ENCODE measurements at places on chromosomes 4 and X. TPM values are rescaled to one million over a fixed set of nuclear protein-coding genes. Genes with fewer than 3 reads are reported as not detected.

The STIM2 gene
- total RNA-seq = 24.7 TPM

The RPA4 gene
- 4.6 TPM for total RNA-seq

The FAM241A gene
- 4.3 TPM for total RNA-seq

The BST1 gene
- 6.4 TPM for total RNA-seq

The SPACA5 gene
- total RNA-seq = not detected

The MAGEC2 gene
- total RNA-seq = not detected

The FATE1 gene
- total RNA-seq = not detected

The SPANXD gene
- total RNA-seq = not detected

The PLXNB3 gene
- total RNA-seq = 13.4 TPM

The NPY2R gene
- 4.4 TPM for total RNA-seq

- H3K27ac ChIP-seq = no peak overlapping the region
- H3K4me3 ChIP-seq = no peak overlapping the region
- no peaks in the 10 kb centered on the region for H3K36me3 ChIP-seq
- no peaks in the 10 kb centered on the region for H3K4me1 ChIP-seq
Observed at GRCh38 chr4:80126435-80126834, 53.4 kb upstream of the ANTXR2 start.

DNA sequence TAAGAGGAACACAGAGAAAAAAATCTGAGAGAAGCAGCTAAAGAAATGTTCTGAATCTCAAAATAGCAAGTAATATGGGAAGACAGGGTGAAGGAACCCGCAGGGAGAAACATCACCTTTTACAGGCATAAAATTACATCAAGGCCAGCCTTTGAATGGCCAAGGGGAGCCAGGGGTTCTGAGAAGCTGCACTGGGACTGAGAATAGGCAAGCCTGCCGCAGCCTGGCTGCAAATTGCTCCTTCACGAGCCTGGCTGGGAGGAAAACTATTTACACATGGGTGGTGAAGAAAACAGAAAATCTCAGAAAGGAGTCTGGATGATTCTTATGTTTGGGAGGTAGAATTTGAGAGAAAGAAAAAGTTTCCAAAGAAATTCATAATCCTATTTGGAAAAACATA lies 74.5 kb upstream of the QRFPR start:
- no peak overlapping the region for H3K27ac ChIP-seq
- no peaks in the 10 kb centered on the region for H3K36me3 ChIP-seq
- H3K27me3 ChIP-seq = no peaks in the 10 kb centered on the region
- no peak overlapping the region for H3K4me3 ChIP-seq

GRCh38 chr4:153683763-153684181 lies 308 bp upstream of the TLR2 start:
- H3K36me3 ChIP-seq = peaks cover 5% of the 10 kb centered on the region
- no peaks in the 10 kb centered on the region for H3K27me3 ChIP-seq
- peak overlapping the region; percentile 86 for H3K4me3 ChIP-seq
- H3K4me1 ChIP-seq = no peaks in the 10 kb centered on the region

DNA sequence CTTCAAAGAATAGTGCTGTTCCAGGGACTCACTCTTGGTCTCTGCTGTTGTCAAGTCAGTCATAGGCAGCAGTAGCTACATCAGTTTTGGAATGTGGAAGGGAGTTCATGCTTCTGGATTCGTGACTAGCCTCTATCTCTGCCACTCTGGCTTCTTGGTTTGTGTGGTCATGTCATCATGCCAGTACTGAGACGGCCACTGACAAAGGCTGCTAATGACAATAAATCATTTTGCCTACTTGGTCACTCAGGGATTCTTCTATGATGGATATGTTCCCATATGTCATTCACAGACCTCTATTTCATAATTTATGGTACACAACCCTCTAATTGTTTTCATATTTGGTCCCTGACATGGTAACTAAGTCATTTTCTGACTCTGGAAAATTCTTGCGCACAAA lies 450.8 kb upstream of the BOD1L1 start:
- no peaks in the 10 kb centered on the region for H3K4me1 ChIP-seq
- no peaks in the 10 kb centered on the region for H3K36me3 ChIP-seq
- no peak for DNase-seq
- H3K27ac ChIP-seq = no peak overlapping the region
- no peaks in the 10 kb centered on the region for H3K27me3 ChIP-seq

- peaks cover 18% of the 10 kb centered on the region for H3K27me3 ChIP-seq
- H3K4me1 ChIP-seq = no peaks in the 10 kb centered on the region
- no peak overlapping the region for H3K4me3 ChIP-seq
- no peaks in the 10 kb centered on the region for H3K36me3 ChIP-seq
- DNase-seq = no peak
- H3K27ac ChIP-seq = no peak overlapping the region
Observed at GRCh38 chrX:129614481-129615255, 40.1 kb downstream of the APLN start.

GRCh38 chr4:66556651-66557278 lies 886.5 kb upstream of the EPHA5 start:
- H3K27me3 ChIP-seq = no peaks in the 10 kb centered on the region
- no peak overlapping the region for H3K4me3 ChIP-seq
- H3K4me1 ChIP-seq = no peaks in the 10 kb centered on the region
- H3K27ac ChIP-seq = no peak overlapping the region

- DNase-seq = no peak
- no peak overlapping the region for H3K27ac ChIP-seq
- H3K27me3 ChIP-seq = no peaks in the 10 kb centered on the region
- H3K4me3 ChIP-seq = no peak overlapping the region
- no peaks in the 10 kb centered on the region for H3K4me1 ChIP-seq
Observed at GRCh38 chrX:1511829-1512228, 25.2 kb downstream of the P2RY8 start.

DNA sequence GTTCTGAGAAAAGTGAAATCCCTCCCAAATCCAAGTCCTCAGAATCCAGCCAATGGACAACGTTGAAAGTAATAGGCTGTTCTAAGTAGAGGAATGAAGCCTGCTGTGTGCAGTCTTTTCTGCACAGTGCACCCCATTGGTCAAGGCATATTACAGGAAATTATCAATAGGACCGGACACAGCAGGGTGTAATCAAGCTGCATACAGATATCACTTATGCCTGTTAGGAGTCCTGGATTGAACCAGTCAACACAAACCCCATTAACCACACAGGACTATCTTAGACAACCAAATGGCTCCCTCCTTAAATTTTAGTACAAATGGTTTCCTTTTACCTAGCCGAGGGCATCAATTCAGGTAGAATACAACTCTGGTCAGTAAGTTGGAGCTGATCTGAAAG lies 34.2 kb upstream of the MAGEA8 start:
- H3K4me3 ChIP-seq = no peak overlapping the region
- H3K27me3 ChIP-seq = no peaks in the 10 kb centered on the region
- H3K27ac ChIP-seq = no peak overlapping the region
- DNase-seq = no peak
- no peaks in the 10 kb centered on the region for H3K36me3 ChIP-seq

- H3K27ac ChIP-seq = peak overlapping the region; percentile 5
- H3K4me3 ChIP-seq = no peak overlapping the region
Observed at GRCh38 chr4:137521053-137521452, 11.2 kb downstream of the PCDH18 start.

DNA sequence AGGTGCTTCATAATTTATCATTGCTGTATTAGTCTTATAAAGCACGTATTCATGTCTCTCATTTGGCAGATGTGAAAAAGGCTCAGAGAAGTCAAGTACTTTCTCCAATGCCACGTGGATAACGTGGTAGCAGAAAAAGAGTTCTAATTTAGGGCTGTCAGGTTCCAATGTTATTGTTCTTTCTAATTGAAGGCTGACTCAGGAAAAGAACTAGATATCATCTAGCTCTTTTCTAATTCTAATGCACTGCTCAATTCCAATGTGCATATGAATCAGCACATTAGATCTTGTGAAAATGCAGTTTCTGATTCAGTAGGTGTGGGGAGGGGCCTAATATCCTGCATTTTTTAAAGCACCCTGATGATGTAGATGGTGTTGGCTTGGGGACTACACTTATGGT lies 22.8 kb downstream of the AGA start:
- no peaks in the 10 kb centered on the region for H3K27me3 ChIP-seq
- DNase-seq = no peak
- no peak overlapping the region for H3K27ac ChIP-seq
- H3K4me3 ChIP-seq = no peak overlapping the region

DNA sequence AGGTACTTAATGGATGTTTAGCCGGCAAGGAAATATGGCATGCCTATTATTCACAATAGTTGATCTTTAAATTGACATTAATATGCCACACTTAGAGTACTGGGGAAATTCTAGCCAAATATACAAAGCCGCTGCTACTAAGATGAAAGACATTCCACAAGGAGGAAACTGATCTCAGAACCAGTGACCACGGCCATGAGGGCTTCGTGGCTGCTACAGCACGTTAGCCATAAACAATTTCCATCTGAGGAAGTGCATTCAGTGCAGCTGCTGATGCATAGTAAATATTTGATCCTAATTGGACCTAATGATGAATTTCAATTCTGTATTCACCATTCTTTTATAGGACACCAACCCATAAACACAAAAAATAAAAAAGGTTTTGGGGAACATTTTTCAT lies 59.1 kb downstream of the SORBS2 start:
- H3K27me3 ChIP-seq = no peaks in the 10 kb centered on the region
- no peak overlapping the region for H3K4me3 ChIP-seq
- H3K27ac ChIP-seq = no peak overlapping the region
- H3K36me3 ChIP-seq = no peaks in the 10 kb centered on the region
- H3K4me1 ChIP-seq = no peaks in the 10 kb centered on the region
- DNase-seq = no peak

GRCh38 chr4:174999407-174999806 lies 81.2 kb downstream of the ADAM29 start:
- no peaks in the 10 kb centered on the region for H3K36me3 ChIP-seq
- no peaks in the 10 kb centered on the region for H3K27me3 ChIP-seq
- H3K27ac ChIP-seq = no peak overlapping the region
- no peak for DNase-seq
- H3K4me1 ChIP-seq = no peaks in the 10 kb centered on the region

- no peak overlapping the region for H3K27ac ChIP-seq
- H3K4me1 ChIP-seq = no peaks in the 10 kb centered on the region
- no peak overlapping the region for H3K4me3 ChIP-seq
- no peak for DNase-seq
Observed at GRCh38 chr4:14990484-14990883, 11.8 kb upstream of the CPEB2 start.

GRCh38 chrX:41332408-41333002 lies 1.5 kb upstream of the DDX3X start:
- peak overlapping the region; percentile 100 for H3K27ac ChIP-seq
- H3K36me3 ChIP-seq = no peaks in the 10 kb centered on the region
- H3K27me3 ChIP-seq = no peaks in the 10 kb centered on the region
- peak overlapping the region; percentile 82 for H3K4me3 ChIP-seq

GRCh38 chr4:57548856-57549255 lies 438.7 kb upstream of the IGFBP7 start:
- DNase-seq = no peak
- no peaks in the 10 kb centered on the region for H3K4me1 ChIP-seq

- H3K4me1 ChIP-seq = no peaks in the 10 kb centered on the region
- no peak overlapping the region for H3K27ac ChIP-seq
- no peaks in the 10 kb centered on the region for H3K36me3 ChIP-seq
- no peak for DNase-seq
- no peaks in the 10 kb centered on the region for H3K27me3 ChIP-seq
Observed at GRCh38 chrX:78796916-78797315, 49.4 kb downstream of the LPAR4 start.

- H3K4me1 ChIP-seq = no peaks in the 10 kb centered on the region
- H3K27me3 ChIP-seq = no peaks in the 10 kb centered on the region
- DNase-seq = no peak
- H3K36me3 ChIP-seq = no peaks in the 10 kb centered on the region
- no peak overlapping the region for H3K27ac ChIP-seq
Observed at GRCh38 chrX:109614951-109615350, 10.0 kb downstream of the KCNE5 start.

DNA sequence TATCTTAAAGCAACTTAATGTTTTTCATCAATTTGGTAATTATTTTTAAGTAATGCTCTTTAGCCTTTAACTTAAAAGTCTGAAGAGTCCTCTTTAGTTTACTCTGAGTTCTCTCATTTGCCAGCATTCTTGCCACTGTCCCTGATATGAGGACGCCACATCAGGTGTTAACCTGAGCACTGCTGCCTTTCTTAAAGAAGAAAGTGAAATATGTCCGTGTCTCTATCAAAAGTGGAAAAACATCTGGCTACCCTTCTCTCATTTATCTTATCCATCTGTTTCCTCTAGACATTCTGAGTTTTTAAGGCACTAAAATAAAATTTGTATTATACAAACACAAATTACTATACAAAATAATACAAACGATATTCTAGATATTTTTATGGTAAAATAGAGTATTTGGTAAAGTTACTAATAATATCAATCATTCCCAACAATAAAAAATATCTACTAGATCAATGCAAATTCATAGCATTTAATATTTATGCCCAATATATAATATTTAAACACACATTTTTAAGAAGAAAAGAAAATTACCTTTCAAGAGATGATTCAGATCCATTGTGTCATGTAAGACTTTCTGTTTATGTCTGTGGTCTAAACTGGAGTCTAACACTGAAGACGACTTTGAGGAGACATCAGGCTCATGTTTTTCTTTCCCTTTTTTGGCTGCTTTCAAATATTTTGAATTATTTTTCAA lies 14.0 kb downstream of the CFAP97 start:
- no peak overlapping the region for H3K4me3 ChIP-seq
- no peaks in the 10 kb centered on the region for H3K4me1 ChIP-seq
- H3K27ac ChIP-seq = no peak overlapping the region
- DNase-seq = no peak
- no peaks in the 10 kb centered on the region for H3K36me3 ChIP-seq
- no peaks in the 10 kb centered on the region for H3K27me3 ChIP-seq

DNA sequence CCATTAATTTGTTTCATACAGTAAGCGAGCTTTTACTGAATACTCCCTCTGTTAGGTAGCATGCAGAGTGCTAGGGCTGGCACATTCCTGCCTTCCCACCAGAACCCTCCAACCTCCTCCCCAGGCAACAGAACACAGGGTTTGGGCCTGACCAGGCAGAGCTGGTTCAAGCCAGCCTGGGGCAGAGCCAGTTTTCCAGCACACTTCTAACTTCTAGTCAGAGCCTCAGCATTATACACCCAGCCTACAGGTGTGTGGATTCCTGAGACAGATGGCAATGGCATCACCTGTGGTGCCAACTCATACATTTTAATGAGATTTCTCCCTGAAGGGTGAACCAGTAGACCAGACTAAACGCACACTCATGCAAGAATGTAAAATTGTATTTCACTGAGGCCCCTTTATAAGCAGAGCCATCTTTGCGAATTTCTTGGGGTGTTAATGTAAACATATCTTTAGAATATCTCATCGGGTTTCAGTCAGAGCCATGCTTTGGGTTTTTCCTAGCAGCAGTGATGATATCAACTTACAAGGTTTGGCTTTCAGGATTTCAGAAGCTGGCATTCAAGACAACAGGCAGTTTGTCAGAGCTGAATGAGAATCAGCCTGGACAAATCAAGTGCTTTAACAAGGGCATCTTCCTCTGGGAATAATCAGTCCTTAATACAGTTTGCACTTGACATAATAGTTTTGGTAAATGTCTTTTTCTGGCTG lies 92.0 kb downstream of the GATB start:
- no peak overlapping the region for H3K4me3 ChIP-seq
- H3K27me3 ChIP-seq = no peaks in the 10 kb centered on the region
- no peak for DNase-seq
- no peaks in the 10 kb centered on the region for H3K4me1 ChIP-seq
- H3K27ac ChIP-seq = peak overlapping the region; percentile 28
- H3K36me3 ChIP-seq = no peaks in the 10 kb centered on the region
